ENCODE measurements at places on chromosomes 6 and 20.

DNA sequence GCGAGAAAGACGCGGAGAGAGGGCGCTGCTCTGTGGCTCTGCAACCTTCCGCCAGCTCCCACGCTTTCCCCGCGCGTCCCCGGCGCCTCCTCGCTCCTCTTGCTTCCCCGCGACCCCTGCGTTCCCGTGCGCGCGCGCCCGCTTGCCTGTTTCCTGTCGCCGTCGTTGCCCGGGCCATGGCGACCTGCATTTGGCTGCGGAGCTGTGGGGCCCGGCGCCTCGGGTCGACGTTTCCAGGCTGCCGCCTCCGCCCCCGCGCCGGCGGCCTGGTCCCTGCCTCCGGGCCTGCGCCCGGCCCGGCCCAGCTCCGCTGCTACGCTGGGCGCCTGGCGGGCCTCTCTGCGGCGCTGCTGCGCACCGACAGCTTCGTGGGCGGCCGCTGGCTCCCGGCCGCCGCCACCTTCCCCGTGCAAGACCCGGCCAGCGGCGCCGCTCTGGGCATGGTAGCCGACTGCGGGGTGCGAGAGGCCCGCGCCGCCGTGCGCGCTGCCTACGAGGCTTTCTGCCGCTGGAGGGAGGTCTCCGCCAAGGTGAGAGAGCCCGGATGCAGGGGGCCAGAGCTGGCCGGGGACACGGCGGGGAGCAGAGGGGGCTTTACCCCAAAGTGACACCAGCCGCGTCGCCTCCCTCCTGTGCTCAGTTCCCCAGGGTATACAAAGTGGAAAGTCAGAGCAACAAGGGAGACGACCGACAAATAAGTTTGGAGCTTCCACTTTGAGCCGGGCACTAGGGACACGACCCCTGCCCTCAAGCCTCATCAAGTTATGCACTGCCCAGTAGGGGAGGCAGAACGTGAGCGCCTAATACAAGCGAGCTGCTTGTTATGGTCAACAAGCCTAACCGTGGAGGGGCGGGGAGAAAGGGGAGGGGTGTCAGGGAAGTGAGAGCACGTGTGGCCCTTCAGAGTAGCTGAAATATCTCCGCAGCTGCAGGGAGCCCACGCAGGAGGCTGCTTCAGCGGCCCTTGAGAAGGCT, at the start of gene ALDH5A1:
Gene ALDH5A1 (plus strand): TSS at position 149 of the 975 bp plus-strand sequence. CDS start 28 bp downstream, at position 177.
- peak; percentile 70 for DNase-seq

DNA sequence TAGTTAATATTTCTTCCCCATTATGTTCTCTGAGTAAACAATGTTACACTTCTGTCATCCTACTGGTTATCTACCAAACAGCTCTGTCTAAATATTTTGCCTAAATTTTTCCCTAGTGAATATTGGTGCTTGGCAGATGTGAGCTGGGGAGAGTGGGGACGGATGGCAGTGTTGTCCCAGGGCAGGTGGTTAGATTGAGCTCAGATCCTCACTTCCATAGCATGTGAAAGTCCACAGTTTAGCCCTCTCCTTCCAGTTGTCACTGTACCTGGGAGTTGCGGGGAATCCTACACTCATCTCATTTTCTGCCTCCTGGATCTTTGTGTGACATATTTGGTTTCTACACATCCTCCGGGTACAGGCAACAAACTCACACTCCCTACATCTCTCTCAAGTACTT, 484.9 kb downstream of the EPM2A start:
- no peak for DNase-seq

DNA sequence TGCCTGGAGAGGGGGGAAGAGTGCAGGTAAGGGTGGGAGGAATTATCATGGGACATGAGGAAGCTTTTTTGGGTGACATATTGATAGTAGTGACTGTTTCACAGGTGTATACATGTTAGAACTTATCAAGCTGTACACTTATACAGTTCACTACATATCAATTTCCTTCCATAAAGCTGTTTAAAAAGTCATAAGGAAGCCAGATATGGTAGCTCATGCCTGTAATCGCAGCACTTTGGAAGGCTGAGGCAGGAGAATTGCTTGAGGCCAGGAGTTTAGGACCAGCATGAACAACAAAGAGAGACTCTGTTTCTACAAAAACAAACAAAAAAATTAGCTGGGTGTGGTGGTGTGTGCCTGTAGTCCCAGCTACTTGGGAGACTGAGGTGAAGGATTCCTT, 21.7 kb downstream of the ZSCAN12 start:
- no peak for DNase-seq

GRCh38 chr6:95117236-95117635, 460.1 kb upstream of the MANEA start:
- no peak for DNase-seq

- DNase-seq: no peak
Observed at GRCh38 chr6:30462482-30462881, 26.8 kb upstream of the HLA-E start.

DNA sequence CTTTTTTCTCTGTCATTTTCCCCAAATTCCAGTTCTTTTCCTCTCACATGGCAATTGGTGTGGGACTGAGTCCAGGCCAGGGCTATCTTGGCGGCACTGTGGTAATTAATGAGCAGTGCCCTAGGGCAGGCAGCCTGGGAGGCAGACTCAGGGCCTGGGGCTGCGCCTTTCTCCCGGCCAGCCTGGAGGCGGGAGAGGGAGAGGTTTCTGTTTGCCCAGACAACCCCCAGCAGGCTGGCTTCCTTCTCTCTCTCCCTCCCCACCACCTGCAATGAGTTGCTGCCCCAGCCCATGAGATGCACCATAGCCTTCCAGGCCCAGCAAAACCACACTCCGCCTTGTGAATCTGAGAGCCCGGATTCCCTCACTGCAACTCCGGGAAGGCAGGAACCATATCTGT, 15.1 kb upstream of the CCDC167 start:
- no peak for DNase-seq

- DNase-seq: peak; percentile 12
Observed at GRCh38 chr6:83827050-83827449, 26.1 kb upstream of the RIPPLY2 start.

DNA sequence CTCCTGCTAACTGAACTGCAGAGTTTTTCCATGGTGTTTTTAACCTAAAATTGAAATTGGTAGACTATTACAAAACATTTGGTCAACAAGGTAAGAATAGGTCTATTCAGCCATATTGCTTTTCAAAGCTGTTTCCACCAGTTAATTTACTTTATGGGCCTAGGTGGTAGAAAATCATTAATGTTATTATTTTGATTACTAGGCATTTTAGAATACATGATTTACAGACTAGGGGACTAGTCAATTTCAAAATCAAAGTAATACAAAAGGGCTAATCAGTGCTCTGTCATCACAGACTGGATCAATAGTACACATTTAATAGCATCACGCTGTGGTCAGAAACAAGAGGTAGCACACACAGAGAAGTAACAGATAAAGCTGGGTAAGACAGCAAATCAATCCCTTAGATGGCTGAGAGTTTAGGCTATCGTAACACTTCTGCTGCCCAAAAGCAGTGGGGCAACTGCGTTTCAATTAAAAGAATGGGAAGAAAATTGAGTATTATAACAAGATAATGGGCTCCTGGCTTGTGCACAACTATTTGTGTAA, 114.4 kb downstream of the NRSN1 start:
- DNase-seq: no peak

GRCh38 chr6:43103253-43103876, 27.3 kb downstream of the PTK7 start:
- DNase-seq: no peak

DNA sequence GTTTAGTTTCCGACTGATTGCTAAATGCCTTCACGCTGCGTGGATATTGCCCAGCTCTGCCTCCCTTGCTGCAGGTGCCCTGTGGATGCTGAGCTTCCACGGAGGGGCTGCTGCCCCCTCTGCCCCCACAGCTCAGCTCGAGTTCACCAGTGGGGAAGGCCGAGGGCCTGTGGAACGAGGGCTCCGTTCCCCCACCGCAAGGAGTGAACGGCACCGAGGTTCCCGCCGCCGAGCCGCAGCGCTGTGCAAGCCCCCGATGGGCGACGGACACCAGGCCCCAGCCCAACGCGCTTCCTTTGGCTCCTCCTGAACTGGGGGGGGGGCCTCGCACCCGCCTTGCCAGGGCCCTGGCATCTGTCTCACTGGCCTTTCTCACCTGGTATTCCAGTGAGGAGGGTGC, 17.7 kb downstream of the DLL1 start:
- DNase-seq: no peak

- DNase-seq: no peak
Observed at GRCh38 chr20:46803123-46804020, 91.3 kb upstream of the EYA2 start.

DNA sequence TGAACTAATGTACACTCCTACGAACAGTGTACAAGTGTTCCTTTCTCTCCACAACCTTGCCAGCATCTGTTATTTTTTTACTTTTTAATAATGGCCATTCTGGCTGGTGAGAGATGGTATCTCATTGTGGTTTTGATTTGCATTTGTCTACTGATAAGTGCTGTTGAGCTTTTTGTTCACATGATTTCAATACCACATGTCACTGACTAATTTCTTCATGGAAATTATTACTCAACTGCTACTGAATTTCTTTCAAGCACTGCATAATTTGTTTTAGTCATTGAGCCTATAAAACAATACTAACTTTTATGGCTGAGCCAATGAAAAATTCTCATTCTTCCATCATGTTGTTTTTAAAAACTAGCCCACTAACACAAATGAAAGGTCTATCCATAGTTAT, 115.4 kb downstream of the FRK start:
- no peak for DNase-seq

DNA sequence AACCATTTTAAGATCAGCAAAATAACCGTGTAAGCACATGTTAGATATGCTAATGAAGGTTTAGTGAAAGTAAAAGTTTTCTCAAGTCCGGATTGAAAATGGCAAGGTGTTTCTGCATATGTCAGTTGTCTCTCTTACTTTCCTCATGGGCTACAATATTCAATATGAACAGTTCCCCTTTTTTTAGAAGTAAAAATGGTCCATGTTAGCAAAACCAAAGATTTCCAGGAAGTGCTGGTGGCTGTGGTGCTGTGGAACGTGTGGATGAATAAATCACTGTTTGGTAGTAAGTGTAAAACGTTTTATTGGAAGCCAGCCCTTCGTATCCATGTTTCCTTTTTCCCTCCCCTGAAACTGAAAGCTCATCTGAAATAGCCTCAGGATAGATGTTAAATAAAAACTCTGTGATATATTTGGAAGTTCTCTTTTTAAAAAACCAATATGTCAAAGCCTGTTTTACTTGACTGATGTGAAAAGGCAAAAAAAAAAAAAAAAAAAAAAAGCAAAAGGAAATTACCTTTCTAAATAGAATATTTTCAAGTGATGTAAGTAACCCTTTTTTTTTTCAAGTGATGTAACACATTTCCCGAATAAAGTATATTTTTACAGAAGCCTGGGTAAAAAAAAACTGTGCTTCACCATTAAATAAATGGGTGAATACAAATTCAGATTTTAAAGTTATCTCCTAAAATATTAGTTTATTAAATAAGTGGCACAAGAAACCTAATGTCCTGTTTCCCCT, 41.9 kb downstream of the PLEKHG1 start:
- DNase-seq: no peak

DNA sequence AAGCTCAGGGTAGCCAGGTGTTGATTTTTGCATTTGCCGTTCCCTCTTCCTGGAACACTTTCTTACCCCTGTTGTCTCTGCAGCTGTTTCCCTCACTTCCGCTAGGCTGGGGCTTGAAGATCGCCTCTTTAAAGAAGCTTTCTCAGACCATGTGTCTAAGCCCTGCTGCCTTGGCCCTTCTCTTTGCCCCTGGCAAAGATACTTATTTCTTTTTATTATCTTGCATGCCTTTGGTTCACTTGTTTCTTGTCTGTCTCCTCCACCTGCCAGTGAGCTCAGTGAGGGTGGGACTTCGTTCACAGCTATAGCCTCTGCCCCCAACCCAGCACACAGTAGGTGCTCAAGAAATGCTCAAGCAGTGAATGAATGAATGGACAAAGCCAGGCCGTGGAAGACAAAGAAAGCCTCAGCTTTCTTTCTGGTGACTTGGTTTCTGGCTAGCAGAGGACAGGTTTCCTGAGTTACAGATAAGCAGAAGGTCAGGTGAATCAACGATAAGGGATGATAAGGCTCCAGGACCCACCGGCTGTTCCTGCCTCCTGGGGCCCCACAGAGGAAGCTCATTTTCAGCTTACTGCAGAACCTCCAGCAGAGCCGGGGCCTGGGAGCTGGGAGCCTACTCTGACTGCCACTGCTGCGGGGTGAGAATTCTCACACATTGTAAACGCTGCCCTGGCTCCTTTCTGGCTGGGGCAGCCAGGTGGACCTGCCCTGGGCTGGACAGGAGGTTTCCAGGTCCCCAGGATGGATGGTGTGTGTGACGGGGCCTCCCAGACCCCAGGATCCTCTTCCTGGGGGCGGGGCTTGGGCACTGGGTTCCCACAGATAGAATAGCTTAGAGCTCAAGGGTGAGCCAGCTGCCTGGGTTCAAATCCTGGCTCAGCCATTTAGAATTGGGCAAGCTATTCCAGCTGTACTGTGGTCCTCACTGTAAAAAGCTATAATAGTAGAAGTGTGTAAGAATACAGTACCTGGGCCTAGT, 29.8 kb downstream of the SNAI1 start:
- DNase-seq: no peak

- peak; percentile 27 for DNase-seq
Observed at GRCh38 chr6:160013987-160014868, 45.3 kb downstream of the IGF2R start.

GRCh38 chr6:119311514-119312142, 37.9 kb downstream of the MAN1A1 start:
- no peak for DNase-seq

- no peak for DNase-seq
Observed at GRCh38 chr20:51392614-51393186, 149.8 kb downstream of the NFATC2 start.

- no peak for DNase-seq
Observed at GRCh38 chr20:44566018-44566417, 16.4 kb upstream of the PKIG start.

- no peak for DNase-seq
Observed at GRCh38 chr6:16446273-16446672, 207.9 kb downstream of the GMPR start.

- no peak for DNase-seq
Observed at GRCh38 chr6:3244003-3244831, 14.5 kb upstream of the PSMG4 start.

GRCh38 chr6:7073821-7074525, 33.8 kb upstream of the RREB1 start:
- peak; percentile 86 for DNase-seq

GRCh38 chr6:43570876-43571441, 4.9 kb downstream of the XPO5 start:
- DNase-seq: peak; percentile 91

GRCh38 chr20:49627329-49627761, 59.4 kb upstream of the PTGIS start:
- no peak for DNase-seq
